ENCODE measurements at places on chromosomes 1 and 21.

DNA sequence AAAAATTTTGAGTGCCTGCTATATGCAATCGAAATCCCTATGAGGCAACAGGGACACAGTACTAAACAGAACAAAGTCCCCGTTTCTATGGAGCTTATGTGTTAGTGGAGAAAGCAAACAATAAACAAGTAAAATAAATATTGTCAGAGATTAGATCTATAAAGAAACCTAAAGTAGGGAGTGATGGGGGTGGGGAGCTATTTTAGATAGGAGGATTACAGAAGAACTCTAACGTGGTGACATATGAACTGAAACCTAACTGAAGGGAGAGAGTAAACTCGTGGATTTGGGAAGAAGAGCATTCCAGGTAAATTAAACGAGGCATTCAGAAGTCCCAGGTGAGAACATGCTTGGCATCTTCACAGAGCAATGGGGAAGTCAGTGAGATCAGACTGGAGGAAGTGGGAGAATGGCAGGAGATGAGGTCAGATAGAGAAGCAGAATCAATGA lies 154.5 kb downstream of the DENND1B start:
- DNase-seq = no peak

DNA sequence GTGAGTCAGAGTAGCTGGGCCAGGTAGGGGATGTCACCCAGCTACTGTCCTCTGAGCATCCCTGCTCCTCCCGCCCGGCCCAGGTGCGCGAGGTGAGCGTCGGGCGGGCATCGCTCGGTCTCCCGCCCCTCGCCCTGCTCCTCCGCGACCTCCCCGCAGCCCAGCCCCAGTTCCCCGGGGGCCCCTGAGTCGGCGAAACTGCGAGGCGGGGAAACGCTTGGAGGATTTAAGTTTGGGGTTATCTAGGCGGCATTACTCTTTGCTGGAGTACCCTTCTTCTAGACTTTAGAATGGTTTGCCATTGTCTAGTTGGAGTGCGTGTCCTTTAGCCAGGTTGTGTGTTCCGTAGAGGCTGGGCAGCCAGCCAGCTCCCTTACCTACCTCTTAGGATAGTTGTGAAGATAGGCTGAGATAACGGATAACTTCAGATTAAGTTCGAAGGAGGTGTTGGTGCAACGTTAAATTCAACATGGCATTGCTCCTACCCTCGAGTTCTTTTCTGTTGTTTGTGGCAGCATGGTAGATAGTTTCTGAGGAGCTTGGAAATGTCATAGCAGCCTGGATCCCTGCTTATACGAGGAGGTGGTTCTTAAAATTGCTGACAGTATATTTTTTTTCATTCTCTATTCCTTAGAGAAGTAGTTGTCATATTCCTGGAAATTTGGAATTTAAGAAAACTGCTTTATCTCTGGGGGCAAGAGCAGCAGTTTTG lies 697 bp downstream of the AGO3 start:
- peak; percentile 30 for DNase-seq

GRCh38 chr1:109105881-109106280 lies 8.0 kb upstream of the ELAPOR1 start:
- DNase-seq = no peak

- DNase-seq = peak; percentile 58
Observed at GRCh38 chr1:230824919-230825721, 43.2 kb downstream of the C1orf198 start.
